ENCODE measurements at places on chromosomes 4 and X. TPM values are rescaled to one million over a fixed set of nuclear protein-coding genes. Genes with fewer than 3 reads are reported as not detected.

- no peaks in the 10 kb centered on the region for H3K36me3 ChIP-seq
- no peaks in the 10 kb centered on the region for H3K27me3 ChIP-seq
- no peak overlapping the region for H3K27ac ChIP-seq
- no peaks in the 10 kb centered on the region for H3K4me1 ChIP-seq
- H3K4me3 ChIP-seq, result no peak overlapping the region
- no peak for DNase-seq
Observed at GRCh38 chr4:95466791-95467190, 82.0 kb downstream of the UNC5C start.

- H3K4me3 ChIP-seq, result no peak overlapping the region
- no peaks in the 10 kb centered on the region for H3K36me3 ChIP-seq
- no peak for DNase-seq
- no peaks in the 10 kb centered on the region for H3K4me1 ChIP-seq
Observed at GRCh38 chrX:136546371-136546781, 14.4 kb downstream of the VGLL1 start.

DNA sequence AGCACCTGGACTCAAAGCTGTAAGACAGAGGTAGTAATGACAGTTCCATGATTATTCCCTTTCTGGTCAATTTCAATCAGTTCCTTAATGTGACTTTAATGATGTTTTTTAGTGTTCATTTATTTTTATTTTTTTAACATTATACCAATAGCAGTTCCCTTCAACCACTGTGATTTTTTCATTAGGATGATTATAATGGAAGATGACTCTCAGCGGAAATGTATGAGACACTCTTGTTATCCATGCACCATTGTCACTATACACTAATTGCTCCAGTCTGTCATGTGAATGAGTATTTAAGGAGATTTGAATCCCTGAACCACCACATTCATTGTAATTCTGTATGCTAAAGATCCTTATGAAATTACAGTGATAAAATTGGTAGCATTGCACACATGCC lies 2102.3 kb upstream of the AGA start:
- H3K27ac ChIP-seq, result no peak overlapping the region
- H3K36me3 ChIP-seq, result no peaks in the 10 kb centered on the region
- DNase-seq, result no peak
- H3K4me1 ChIP-seq, result no peaks in the 10 kb centered on the region

Gene ATP1B4
- total RNA-seq, result not detected

- DNase-seq, result no peak
- no peaks in the 10 kb centered on the region for H3K4me1 ChIP-seq
- H3K27me3 ChIP-seq, result no peaks in the 10 kb centered on the region
Observed at GRCh38 chrX:149908308-149908707, 21.1 kb upstream of the HSFX4 start.
